Activated T-cell treated with anti-CD3 and anti-CD28 coated beads, Interleukin-2, amount 50 U/mL, for 24 hours (primary cell): ENCODE measurements at places on chromosomes 2 and 18.

DNA sequence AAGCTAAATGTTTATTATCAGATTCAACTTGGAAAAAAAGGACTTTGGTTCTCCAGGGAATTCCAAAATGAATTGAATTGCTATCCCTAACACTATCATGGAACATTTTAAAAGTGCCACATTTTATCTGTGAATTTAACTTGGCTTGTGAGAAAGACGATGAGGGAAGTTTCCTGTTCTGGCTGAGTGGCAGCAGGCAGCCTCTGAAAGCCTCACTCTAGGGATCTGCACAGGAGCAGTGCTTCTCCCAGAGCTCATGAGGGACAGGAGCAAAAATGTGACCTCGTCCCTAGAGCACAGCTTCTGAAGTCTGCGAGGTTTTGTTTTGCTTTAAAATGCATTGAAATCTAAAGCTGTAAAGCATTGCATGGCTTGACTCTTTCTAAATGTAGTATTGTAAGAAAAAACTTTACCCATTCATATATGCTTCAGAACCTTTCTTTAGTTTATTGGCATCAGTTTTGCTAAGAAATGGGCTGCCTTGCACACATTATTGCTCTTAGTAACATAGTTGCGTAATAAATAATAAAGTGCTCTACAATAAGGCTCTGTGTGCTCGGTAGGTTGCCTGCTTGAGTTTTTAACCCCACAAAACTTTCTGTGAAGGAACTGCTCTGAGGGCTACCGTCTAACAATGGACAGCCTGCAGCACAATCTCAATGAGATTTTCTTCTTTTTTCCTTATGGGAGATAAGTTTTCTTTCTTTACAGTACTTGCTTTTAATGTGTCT lies 136.2 kb upstream of the CDCA7 start:
- H3K4me1 ChIP-seq = peaks cover 5% of the 10 kb centered on the region
- no peak overlapping the region for H3K27ac ChIP-seq
- H3K36me3 ChIP-seq = no peaks in the 10 kb centered on the region
- H3K4me3 ChIP-seq = no peak overlapping the region

GRCh38 chr2:63662028-63662804 lies 73.5 kb downstream of the MDH1 start:
- peaks cover 4% of the 10 kb centered on the region for H3K4me1 ChIP-seq
- H3K36me3 ChIP-seq = no peaks in the 10 kb centered on the region
- H3K27ac ChIP-seq = no peak overlapping the region

DNA sequence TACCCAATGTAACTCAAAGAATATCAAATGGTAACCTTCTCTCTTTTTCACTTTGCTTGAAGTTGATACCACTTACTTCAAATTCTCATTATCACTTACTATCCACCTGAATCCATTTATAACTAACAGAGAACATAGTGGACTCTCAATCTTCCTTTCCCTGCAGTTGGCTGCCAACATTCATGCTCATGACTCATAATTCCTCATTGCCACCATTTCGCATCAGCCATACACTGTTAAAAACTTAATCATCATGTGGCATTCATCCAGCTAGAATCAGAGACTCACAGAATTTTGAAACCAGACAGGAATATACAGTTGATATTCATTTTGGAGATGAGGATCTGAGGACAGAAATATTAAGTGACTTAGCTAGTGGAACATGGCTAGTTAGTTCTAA lies 56.8 kb downstream of the SLC4A10 start:
- no peak overlapping the region for H3K27ac ChIP-seq
- no peak overlapping the region for H3K4me3 ChIP-seq
- H3K36me3 ChIP-seq = no peaks in the 10 kb centered on the region
- H3K4me1 ChIP-seq = no peaks in the 10 kb centered on the region
- DNase-seq = no peak

GRCh38 chr2:230453006-230453405 lies 37.0 kb downstream of the SP100 start:
- peak overlapping the region; percentile 30 for H3K27ac ChIP-seq
- no peak for DNase-seq
- peaks cover 97% of the 10 kb centered on the region for H3K36me3 ChIP-seq
- no peak overlapping the region for H3K4me3 ChIP-seq

DNA sequence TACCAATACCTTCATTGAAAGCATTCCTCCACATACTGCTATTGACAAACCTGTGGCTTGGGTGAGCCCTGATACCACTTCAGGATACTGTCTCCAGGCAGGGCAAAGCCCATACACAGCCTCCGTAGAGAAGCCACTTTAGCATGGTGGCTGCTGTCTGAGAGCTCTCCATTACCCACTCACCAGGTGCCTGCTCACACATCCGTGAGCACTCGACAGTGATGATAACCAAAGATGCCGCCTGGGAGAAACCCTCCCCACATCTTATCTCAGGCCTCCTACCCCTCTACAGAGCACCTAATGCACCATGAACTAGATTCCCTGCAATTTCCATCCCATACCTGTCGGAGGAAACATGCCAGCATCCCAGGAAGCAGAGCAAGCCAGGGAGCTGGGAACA lies 57.6 kb upstream of the KLHL29 start:
- H3K27ac ChIP-seq = no peak overlapping the region
- DNase-seq = no peak
- H3K4me3 ChIP-seq = no peak overlapping the region
- no peaks in the 10 kb centered on the region for H3K4me1 ChIP-seq
- no peaks in the 10 kb centered on the region for H3K36me3 ChIP-seq

GRCh38 chr18:5197032-5197434 lies at the start of gene AKAIN1:
TSS of gene AKAIN1 (minus strand) at chr18:5197257. CDS start at chr18:5197053, 204 bp downstream.
- H3K4me1 ChIP-seq = peaks cover 15% of the 10 kb centered on the region
- H3K4me3 ChIP-seq = peak within 1 kb of the TSS; percentile 69
- H3K36me3 ChIP-seq = no peaks in the 10 kb centered on the region
- peak; percentile 52 for DNase-seq
- H3K27me3 ChIP-seq = peaks cover 61% of the 10 kb centered on the region
- H3K27ac ChIP-seq = no peak within 1 kb of the TSS

DNA sequence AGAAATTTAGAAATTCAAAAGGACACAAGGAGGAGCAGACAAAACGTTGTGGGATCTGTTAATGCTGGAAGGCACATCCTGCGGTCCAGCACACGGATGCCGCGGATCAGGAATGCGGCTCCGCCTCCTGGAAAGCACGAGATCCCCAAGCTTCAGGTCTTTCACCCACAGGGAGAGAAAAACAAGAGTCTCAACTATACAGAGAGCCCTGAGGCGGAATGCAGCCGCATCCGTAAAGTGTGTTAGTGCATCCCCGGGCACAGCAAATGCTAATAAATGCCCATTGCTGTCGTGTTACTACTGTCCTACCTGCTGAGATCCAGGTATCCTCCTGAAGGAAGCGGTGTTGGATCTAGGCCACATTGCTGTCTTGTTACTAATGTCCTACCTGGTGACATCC lies 303.9 kb downstream of the EIPR1 start:
- no peak for DNase-seq
- no peaks in the 10 kb centered on the region for H3K4me1 ChIP-seq
- H3K27ac ChIP-seq = no peak overlapping the region
- no peaks in the 10 kb centered on the region for H3K36me3 ChIP-seq

GRCh38 chr2:173819852-173820251 lies 145.3 kb downstream of the SP3 start:
- H3K27ac ChIP-seq = no peak overlapping the region
- no peaks in the 10 kb centered on the region for H3K4me1 ChIP-seq
- H3K36me3 ChIP-seq = no peaks in the 10 kb centered on the region

DNA sequence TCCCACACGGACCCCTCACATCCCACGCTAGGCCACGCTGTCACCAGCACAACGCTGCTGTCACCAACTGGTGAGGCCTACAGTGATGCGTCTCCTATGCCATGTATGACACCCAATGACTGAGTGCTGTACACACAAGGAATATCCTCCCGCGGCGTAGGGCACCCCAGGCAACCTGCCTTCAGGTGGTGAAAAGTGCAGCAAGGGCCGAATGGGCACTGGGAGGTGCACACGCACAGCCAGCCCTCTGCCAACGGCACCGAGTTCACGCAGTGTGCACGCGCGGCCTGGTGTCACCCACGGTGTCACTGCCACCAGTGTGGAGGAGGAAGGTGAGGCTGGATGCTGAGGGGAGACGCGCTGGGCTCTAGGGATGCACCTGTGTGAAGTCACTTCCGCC lies 4.5 kb downstream of the HS1BP3 start:
- H3K36me3 ChIP-seq = peaks cover 17% of the 10 kb centered on the region
- peaks cover 25% of the 10 kb centered on the region for H3K4me1 ChIP-seq
- no peaks in the 10 kb centered on the region for H3K27me3 ChIP-seq
- no peak for DNase-seq

DNA sequence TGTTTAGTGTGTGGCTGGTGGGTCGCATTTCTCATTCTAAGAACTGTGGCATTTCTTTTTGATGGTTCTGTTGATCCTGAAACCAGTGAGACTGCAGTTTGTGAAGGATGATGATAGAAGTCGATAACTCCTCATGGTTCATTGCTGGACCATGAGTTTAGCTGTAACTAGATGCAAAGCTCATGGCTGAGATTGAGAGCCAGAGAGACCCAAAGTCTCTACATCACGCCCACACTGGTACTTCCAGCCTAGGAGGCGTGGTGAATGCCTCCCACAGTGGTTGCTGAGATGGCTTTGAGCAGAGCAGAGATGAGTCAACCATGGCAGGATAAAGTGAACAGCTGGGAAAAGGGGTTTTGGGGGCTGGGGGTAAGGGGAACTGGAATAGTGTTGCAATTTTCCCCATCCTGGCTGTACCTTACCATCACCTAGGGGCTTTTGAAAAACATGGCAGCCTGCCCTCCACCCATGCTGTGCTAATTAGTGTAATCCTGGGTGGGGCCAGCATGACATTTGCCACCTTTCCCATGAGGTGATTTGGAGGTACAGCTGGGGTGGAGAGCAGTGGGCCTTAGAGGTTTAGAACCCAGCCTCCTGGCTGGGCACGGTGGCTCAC lies 24.1 kb downstream of the INPP4A start:
- peaks cover 93% of the 10 kb centered on the region for H3K4me1 ChIP-seq
- peaks cover 16% of the 10 kb centered on the region for H3K36me3 ChIP-seq

GRCh38 chr2:178450524-178450773 lies 526 bp downstream of the PRKRA start:
- H3K27ac ChIP-seq = peak overlapping the region; percentile 95
- DNase-seq = no peak
- H3K27me3 ChIP-seq = no peaks in the 10 kb centered on the region
- peak overlapping the region; percentile 88 for H3K4me3 ChIP-seq
- peaks cover 34% of the 10 kb centered on the region for H3K4me1 ChIP-seq

GRCh38 chr2:174605687-174606086 lies 8.1 kb upstream of the WIPF1 start:
- peaks cover 51% of the 10 kb centered on the region for H3K36me3 ChIP-seq
- DNase-seq = no peak
- peaks cover 91% of the 10 kb centered on the region for H3K4me1 ChIP-seq
- H3K4me3 ChIP-seq = peak overlapping the region; percentile 11
- no peaks in the 10 kb centered on the region for H3K27me3 ChIP-seq
- peak overlapping the region; percentile 96 for H3K27ac ChIP-seq

DNA sequence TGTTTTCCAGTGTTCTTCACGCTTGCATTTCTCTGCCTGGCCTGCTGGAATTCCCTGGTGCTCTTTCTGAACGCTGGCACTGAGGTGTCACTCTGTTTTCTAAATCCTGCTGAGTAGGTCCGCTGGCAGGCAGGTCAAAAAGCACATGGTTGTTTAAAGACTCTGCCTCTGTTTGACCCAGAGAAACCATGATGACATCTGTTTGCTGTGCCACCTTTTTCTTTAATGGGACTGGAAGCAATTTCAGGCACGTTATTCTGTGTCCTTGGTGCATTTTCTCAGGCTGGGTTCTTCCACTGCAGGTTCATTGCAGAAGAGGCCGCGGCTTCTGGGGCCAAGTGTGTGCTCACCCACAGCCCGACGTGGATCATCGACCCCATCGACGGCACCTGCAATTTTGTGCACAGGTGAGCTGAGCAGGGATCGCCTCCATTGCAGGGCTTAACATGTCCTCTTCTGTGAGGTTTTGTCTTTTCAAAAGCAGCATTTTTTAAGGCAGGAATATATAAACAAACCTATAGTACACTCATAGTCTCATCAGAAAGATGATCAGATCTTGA lies 28.4 kb downstream of the IMPA2 start:
- H3K27ac ChIP-seq = no peak overlapping the region
- H3K27me3 ChIP-seq = no peaks in the 10 kb centered on the region
- H3K4me3 ChIP-seq = no peak overlapping the region
- no peak for DNase-seq
- no peaks in the 10 kb centered on the region for H3K36me3 ChIP-seq
